SW480 (cell line): ENCODE measurements at places on chromosomes 7 and 10.

GRCh38 chr10:32795598-32796183, 162.3 kb downstream of the ITGB1 start:
- DNase-seq, result peak; percentile 47

GRCh38 chr10:117663750-117664149, 121.2 kb downstream of the EMX2 start:
- peak; percentile 66 for DNase-seq

GRCh38 chr7:70446448-70447143, 685.3 kb upstream of the GALNT17 start:
- no peak for DNase-seq

GRCh38 chr10:97566336-97566996, 6.1 kb upstream of the ANKRD2 start:
- DNase-seq, result no peak

DNA sequence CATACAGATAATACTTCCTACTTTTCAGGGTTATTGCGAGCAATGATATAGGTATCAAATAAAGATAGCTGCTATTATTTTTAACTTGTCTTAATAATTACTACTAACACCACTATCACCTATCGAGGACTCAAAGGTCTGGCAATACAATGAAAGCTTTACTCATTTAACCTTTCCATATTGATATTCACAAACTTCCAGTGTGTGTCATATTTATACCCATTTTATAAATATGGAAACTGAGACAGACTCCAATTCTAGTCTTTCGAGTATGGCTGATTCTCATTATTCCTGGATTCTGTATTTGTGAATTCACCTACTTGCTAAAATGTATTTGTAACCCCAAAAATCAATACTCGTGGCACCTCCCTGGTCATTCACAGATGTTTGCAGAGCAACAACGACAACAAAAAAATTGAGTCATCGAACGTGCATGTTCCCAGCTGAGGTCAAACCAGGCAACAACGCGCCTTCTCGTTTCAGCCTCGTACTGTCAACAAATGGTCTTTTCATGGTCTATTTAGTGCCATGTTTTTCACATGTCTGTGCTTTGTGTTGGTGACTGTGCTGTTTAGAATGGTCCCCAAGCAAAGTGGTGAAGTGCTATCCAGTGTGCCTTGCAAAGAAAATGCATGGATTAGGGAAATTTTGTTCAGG, 51.7 kb downstream of the SMURF1 start:
- DNase-seq, result no peak

DNA sequence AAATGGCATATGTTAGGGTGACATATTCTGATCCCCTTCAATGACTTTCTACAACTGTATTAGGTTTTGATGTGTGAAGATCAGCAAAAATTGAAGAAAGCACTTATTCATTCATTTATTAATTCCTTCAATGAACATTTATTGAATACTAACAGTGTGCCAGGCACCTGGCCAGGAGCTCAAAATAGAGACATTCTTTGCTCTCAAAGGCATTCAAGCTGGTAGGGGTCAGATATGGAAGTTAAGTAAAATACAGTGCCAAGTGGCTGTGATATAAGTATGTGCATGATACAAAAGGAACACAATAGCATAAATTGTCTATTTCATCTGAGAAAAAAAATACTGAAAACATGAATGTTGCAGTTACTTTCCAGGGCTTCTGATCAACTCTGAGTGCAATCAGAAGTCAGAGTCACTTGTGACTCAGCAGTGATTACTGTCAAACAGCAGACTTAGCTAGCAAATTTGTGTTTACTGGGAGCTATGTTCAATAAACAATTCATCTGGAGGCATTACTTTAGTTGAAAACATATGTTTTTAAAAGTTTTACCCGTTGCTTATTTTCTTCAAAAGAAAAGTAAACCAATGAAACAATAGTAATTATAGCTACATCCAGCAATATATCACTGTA, 60.4 kb upstream of the CACNB2 start:
- DNase-seq, result no peak

- no peak for DNase-seq
Measured at GRCh38 chr7:76057813-76058145, 9.9 kb downstream of the MDH2 start.

DNA sequence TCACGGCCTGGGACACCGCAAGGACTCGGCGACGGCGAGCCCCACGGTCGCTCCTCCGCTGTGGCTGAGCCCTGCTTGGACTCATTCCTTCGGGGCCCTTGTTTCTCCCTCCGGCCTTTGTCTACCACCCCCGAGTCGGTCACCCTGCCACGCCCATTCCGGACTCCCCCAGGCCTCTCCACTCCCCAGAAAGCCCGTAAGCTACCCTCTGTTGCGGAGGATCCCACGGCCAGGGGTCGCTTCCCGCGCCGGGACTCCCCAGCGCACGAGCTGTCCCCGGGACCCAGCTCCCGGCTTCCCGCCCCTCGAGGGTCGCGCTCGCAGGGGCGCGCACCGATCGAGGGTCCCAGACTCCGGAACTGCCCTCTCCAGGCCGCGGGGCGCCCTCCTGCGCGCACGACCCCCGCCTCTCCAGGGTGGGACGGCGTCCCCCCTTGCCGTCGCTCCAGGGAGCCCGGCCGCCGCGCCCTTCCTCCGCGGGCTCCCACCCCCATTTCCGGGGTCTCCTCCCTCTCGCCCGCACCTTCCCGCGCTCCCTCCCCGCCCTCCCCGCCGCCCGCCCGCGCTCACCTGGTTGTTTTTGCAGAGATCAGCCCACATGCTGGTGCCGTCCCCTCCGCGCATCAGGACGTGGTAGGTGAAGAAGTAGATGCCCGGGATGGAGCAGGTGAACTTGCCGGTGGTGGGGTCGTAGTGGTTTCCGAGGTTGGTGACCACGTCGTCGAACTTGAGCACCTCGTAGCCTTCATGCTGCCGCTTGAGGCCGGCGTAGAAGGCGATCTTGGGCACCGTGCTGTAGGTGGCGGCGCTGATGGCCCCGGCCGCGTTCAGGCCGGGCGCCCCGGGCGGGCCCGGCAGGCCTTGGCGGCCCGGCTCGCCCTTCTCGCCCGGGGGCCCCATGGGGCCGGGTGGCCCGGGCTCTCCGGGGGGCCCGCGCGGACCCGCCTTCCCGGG, 1.5 kb downstream of the C1QL3 start:
- DNase-seq, result no peak

DNA sequence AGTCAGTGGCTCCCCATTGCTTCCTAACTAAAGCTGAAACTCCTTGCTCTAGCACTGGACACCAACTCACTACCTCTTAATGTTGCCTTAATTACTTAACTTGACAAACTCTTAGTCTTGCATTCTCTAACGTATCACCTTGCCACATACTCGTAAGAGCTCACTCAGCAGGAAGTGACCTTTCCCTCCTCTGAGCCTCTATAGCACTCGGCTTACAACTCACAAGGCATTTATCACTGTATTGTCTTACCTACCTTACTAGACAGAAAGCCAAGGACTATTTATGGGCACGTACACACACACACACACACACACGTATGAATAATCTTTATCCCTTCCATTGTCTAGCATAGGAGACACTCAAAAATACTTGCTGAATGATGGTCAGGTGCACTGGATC, 21.2 kb downstream of the CEP41 start:
- DNase-seq, result no peak

DNA sequence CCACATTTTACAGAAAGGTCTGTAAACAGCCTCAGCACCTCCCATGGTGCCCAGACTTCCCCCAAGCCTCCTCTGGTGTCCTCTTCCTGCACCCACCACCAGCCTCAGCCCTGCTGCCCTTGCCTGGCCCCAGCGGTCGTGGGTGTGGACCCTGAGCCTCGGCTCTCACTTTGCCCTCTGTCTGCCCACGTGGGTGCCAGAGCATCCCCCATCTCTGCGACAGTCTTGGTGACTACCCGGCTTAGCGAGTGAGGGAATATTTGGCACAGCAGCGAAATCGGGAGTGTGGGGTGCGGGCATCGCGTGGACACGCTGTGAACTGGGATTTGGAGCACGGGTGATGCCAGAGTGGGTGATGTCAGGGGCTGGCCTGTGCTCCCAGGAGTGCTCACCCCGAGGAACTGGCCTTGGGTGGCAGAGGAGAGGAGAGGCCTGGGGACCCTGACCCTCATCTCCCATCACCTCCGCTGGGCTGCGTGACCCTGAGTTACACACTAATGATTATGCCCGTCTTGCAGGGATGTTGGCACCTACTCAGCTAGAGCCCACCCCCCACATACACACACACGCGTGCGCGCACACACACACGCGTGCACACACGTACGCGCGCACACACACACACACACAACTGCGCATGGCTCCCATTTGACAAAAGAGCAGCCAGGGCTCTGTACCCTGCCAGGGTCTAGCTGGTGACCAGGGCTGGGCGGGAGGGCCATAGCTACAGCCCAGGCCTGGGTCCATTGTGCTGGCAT, 8.7 kb downstream of the ELFN1 start:
- no peak for DNase-seq

DNA sequence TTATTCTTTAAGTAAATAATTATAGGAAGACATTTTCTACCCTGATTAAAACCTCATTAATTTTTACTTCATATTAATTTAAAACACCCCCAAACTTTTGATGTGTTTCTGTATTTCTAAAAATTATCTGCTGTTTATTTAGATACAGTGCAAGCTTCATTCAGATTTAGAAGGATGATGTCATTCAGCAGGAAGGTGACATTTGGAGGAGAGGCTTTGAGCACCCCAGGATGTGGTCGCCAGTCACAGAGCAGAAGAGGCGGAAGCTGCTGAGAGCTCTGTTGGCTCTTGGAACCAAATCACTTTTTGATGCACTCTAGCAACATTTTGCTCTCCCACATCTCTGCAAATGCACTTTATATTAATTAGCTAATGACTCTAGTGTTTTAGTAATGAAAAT, 233.9 kb upstream of the CACNA2D1 start:
- DNase-seq, result peak; percentile 50

GRCh38 chr7:105339404-105340323, 49.1 kb downstream of the SRPK2 start:
- DNase-seq, result no peak

DNA sequence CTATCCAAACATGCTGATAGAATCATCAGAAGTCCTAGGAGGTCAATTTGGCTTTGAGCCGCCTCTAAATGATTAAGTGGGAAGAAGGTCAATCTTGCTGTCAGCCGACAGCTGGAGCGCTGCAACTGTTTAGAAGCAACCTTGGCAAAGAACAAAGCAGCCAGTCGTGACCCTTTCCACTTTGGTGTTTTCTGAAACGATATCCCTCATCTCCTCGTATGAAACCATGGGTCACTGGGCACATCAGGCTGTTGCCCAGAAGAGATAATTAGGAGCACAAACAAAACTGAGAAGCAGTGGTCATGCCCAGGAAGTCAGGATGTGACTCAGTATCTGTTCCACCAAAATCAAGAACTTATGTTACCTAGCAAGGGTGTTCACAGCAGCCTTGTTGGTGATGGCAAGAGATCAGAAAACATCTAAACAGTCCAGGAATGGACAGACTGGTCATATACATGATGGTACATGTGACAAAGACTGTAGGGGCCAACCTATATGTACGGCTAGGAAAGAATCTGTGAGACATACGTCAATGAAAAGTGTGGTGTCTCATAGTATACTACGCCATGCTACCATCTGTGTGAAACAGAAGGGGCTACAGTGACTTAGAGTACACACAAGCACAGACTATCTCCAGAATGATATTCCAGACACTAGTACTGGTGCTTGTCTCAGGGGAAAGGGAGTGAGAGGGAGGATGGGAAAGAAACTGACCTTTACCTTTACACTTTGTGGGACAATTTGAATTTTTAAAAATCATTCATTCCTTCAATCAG, 22.4 kb downstream of the STN1 start:
- peak; percentile 41 for DNase-seq

- no peak for DNase-seq
Measured at GRCh38 chr7:767941-768731, 41.1 kb upstream of the PRKAR1B start.

GRCh38 chr7:148581624-148582023, 8.9 kb upstream of the C7orf33 start:
- DNase-seq, result no peak

GRCh38 chr10:47214520-47214919, 85.5 kb upstream of the GDF10 start:
- no peak for DNase-seq

DNA sequence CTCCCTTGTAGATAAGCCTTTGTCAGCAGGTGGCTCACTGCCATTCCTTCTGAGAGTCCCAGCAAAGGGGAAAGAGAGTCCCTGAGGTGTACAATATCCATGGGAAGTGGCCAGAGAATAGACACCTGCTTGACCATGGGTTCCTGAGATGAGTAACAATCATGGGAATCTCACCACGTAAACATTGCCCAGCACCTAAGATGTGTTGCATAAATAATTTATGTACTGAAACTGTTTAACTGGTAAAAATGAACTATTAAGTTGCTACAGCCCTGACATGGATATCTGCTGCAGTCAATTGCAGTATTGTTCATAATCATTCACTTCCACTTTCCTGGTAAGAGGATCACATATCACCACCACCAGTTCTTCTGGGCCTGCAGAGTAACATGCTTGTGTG, 123.8 kb upstream of the INHBA start:
- DNase-seq, result no peak

GRCh38 chr10:52533986-52534385, 219.9 kb downstream of the DKK1 start:
- no peak for DNase-seq

DNA sequence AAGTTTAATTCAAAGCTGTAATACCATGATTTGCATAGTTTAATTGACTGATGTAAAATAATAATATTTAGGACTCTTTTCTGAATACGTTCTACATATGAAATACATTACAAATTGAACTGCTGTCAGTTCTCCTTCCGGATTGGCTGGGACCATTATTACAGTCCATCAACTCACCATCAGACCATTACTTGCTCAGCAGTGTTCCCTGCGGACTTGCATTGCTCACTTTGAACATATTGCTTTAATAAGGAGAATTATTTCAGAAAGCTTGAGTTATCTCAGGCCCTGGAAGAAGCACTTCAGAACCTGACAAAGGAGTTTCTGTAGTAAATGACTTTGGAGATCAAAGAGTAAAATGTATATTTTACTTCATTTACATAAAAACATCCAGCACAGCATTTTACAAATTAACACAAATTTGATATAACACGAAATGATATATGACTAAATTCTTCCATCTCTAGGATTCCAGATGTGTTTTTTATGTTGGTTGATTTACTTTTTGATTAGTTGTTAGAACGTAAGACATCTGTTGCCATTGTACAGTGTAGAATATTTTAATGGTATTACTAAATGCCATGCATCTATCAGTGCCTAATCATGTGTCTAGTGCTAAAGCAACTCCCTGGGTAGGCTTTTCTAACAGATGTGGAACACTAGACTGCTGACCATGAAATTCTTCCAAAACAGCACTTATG, 418.5 kb upstream of the SEMA3A start:
- DNase-seq, result no peak

DNA sequence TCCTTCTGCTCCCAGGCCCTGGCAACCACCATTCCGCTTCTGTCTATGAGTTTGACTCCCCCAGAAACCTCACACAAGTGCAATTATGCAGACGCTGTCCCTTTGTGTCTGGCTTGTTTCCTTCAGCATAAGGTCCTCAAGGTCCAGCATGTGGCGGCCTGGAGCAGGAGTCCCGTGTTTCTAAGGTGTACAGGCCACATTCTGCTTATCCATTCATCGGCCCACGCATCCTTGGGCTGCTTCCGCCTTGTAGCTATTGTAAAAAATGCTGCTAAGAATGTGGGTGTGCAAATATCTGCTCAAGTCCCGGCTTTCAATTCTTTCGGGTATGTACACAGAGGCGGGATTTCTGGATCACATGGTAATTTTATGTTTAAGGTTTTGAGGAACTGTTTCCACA, 38.2 kb downstream of the ESYT2 start:
- DNase-seq, result no peak

- no peak for DNase-seq
Measured at GRCh38 chr7:1210979-1211608, 21.6 kb upstream of the UNCX start.
